DMS79 treated with DMSO at 0.1 percent for 48 hours (cell line): ENCODE measurements at places on chromosomes 3 and 15.

GRCh38 chr15:35958021-35958420, 412.1 kb upstream of the DPH6 start:
- peak; percentile 43 for DNase-seq

DNA sequence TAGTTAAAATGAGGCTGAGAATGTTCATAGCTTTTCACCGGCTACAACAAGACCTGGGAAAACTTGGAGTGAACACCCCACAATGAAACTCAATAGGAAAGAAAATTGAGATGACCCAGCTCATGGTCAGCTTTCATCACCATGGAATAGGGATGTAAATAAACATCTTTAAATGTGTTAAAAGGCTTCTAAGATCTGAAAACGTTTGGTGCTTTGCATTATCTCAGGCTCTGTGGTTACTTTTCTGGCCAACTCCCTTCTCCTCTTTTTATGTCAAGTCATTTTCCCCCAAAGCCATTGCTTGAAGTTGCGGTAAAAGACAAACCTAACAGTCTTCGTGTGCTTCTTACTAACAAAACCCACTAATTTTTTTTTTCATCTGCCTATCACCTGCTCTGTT, 195.8 kb downstream of the MECOM start:
- DNase-seq, result no peak

- DNase-seq, result no peak
Measured at GRCh38 chr15:68775671-68776476, 44.8 kb downstream of the ANP32A start.

GRCh38 chr15:78083687-78084448, 6.4 kb upstream of the TBC1D2B start:
- no peak for DNase-seq

GRCh38 chr3:151278230-151278629, at the start of gene P2RY14:
Gene P2RY14 (minus strand): TSS chr3:151278542. CDS start chr3:151214316, 64,226 bp downstream.
- DNase-seq, result no peak

GRCh38 chr15:50068016-50068415, 51.0 kb downstream of the ATP8B4 start:
- no peak for DNase-seq

DNA sequence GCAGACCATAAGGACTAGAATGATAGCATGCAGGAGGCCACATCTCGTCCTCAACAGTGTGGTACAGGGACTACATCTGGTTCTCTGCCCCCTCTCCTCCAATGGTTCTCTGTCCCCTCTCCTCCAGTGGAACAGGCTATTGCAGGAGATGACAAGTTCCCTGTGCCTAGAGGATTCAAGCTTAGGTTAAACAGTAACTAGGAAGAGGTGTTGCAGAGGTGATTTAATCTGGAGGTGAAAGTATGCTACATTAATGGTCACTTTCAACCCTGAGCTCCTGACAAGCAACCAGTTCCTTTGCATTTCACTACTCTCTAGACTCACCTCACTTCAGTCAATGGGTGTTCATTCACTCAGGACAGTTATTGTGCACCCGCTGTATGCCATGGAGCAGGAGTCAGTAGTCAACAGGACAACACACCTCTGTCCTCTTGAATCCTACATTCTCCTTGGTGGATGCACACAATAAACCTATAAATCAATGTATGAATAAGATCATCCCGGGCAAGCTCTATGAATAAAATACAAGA, 16.0 kb downstream of the SPATA12 start:
- DNase-seq, result no peak

- no peak for DNase-seq
Measured at GRCh38 chr3:107430996-107431245, 53.7 kb downstream of the CCDC54 start.

DNA sequence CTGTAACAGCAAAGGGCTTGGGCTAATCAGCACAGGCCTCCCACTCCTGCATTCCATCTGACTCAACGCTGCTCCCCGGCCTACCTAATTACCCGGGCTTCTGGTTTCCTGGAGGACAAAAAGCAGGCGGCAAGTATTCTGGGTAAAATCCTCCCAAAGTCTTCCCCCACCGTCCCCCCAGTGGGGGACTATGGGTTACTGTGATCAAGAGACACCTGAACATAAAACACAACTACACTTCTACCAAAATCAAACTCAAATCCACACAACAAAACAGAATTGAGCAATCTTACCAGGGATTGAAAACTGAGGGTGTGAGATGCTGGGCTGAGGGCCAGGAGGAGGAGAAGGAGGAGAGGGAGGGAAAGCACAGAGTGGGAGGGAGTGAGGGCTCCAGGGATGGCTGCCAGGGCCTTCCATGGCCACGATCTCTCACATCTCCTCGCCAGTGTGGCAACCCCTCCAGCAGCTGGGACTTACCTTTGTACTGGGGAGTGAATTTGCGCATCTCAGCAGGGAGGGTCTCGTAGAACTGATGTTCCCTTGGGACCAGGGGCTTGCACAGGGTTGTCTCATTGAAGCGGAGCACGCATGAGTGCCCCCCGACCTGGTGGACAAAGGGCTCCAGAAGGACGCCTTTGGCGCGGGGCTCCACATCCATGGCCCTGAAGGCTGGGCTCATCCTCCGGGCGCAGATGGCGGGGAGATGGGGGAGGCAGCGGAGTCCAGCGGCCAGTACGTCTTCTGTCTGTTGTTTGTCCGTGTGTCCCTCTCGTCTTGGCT, 9.1 kb upstream of the NCKIPSD start:
- no peak for DNase-seq

GRCh38 chr15:93485438-93486327, 396.7 kb upstream of the RGMA start:
- DNase-seq, result no peak

GRCh38 chr3:78820542-78820941, 947.3 kb downstream of the ROBO1 start:
- DNase-seq, result no peak

DNA sequence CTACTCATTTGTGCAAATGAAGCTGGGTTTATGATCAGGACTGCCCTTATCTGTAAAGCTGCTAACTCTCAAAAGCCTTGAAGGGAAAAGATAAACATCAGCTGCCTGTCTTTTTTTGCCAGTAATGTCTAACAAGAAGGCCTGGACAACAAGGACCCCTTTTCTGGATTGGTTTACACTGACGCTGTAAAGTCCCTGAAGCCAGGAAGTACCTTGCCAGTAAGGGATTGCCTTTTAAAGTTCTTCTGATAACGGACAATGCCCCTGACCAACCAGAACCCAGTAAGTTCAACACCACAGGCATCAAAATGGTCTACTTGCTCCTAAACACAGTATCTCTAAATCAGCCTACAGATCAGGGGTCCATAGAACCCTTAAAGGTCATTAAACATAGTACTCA, 178.0 kb downstream of the PCCB start:
- no peak for DNase-seq

- DNase-seq, result no peak
Measured at GRCh38 chr3:156899951-156900350, 73.8 kb downstream of the LEKR1 start.

DNA sequence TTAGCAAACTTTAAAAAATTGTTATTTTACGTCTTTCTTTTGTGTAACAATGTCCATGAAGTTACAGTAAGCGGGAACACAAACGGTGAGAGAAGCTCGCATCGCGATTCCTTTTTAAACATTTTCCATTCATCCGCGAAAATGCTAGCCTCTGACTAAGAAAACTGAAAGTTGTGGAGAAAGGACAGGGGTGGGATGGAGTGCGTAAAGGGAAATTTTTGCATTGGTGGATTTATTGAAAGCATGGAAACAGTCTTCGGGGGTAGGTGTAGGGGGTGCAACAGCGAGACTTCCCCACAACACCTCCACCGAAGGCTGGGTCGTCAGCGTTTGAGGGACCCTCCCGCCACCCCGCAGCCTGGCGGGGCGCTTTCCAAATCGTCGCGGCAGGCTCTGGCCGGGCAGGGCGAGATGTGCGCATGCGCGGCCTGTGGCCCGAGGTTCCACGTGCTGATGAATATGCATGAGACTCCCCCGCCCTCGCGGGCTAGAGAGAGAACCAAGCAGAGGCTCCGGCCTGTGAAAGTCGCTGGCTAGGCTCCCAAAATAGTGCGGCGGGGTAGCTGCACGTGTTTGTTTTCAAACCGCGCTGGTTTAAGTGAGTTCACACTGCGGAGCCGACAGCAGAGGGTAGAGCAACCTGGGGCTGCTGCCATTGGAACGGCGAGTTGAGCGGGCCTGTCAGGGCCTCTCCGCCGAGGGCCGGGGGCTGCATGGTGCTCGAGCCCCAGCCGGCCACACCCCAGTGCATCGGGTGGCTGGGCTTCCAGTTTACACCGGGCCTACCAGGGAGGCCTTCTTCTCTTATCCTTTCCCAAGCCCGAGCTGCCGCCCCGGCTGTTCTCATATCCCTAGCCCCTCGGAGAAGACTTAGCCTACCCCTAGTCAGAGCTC, 9.9 kb downstream of the ZIC1 start:
- DNase-seq, result peak; percentile 43

- no peak for DNase-seq
Measured at GRCh38 chr15:101180620-101181307, 71.1 kb downstream of the CHSY1 start.

- no peak for DNase-seq
Measured at GRCh38 chr3:79670178-79670577, 97.6 kb downstream of the ROBO1 start.

DNA sequence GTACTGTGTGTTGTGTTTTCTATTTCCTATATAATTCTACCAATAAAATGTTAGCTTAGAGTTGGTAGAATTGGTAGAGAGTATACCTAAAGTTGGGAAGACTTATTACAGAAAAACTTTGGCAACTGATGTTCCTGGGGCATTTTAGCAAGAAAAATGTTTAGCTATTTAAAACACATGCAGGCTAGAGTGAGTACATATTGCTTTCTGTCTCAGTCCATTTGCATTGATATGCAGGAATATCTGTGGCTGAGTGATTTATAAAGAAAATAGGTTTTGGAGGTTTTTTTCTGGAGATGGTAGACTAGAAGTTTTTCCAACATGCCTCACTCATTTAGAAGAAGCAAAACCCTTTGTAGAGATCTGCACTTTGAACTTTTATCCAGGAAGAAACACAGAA, 30.4 kb upstream of the OR5K1 start:
- DNase-seq, result no peak

GRCh38 chr3:39414421-39414907, 7.9 kb downstream of the RPSA start:
- no peak for DNase-seq

GRCh38 chr3:13031621-13032020, 41.6 kb downstream of the IQSEC1 start:
- DNase-seq, result no peak

DNA sequence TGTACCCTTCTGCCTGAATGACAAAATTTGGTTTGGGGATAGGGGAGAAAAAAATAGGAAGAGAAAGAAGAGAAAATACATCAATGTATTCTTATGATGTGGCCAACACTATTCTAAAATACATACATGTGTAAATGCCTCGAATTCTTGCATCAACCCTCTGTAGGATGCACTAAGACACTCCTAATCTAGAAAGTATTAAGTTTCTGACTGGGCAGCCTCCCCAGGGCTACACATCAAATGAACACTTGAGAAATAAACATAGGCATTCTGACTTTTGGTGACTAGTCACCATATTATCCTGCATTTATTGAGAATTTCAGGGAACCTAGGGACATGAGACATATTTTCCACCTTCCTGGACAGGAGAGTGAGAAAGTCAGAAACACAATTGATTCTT, 109.2 kb downstream of the CPNE4 start:
- DNase-seq, result no peak

GRCh38 chr3:182530316-182530715, 263.0 kb upstream of the ATP11B start:
- no peak for DNase-seq
